ENCODE measurements at places on chromosomes 12 and 14. TPM values are rescaled to one million over a fixed set of nuclear protein-coding genes. Genes with fewer than 3 reads are reported as not detected.

The KRT86 gene
- 3.0 TPM for total RNA-seq

The FSCB gene
- not detected for total RNA-seq

The RND1 gene
- total RNA-seq, result 0.48 TPM

The FAR2 gene
- 14.8 TPM for total RNA-seq

The LTB4R2 gene
- total RNA-seq, result 14.6 TPM

The SLC17A8 gene
- total RNA-seq, result not detected

The MARK3 gene
- total RNA-seq, result 74.3 TPM

The CRIP1 gene
- 1.7 TPM for total RNA-seq

The DIO3 gene
- not detected for total RNA-seq

The AKAP3 gene
- 0.53 TPM for total RNA-seq
